ENCODE measurements at places on chromosomes 13 and 19.

- no peak for DNase-seq
Measured at GRCh38 chr19:33325920-33326319, 23.6 kb upstream of the CEBPA start.

GRCh38 chr19:23286477-23286876 is 36.3 kb upstream of the ZNF724 start:
- no peak for DNase-seq

- no peak for DNase-seq
Measured at GRCh38 chr19:46602392-46603194, 1.5 kb downstream of the CALM3 start.

GRCh38 chr13:111423168-111423785 is 102.8 kb downstream of the TEX29 start:
- no peak for DNase-seq

DNA sequence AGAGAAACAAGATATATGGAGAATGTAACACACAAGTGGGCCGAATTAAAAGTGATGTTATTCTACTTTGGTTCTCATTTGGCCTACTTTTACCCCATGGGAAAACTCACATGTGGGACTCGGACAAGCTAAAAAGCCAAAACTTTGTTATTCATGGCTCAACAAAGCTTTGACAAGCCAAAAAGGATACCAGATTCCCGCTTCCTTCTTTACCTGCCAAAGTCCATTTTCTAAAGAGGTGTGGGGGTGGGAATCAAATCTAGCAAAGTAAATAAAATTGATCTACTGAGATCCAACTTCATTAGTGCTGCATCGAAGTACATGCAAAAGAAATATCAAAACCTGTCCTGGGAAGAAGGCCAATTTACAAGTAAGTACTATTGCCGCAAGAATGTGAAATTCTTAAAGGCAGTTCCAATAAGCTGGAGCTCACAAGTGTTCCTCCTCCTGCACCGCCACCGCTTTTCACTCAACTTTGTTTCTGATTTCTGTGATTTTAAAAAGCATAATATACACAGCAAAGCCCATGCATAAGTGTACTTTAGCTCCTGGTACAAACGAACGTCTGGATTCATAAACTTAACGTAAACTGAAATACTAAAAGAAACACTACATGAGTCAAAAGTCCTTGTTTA is 1.1 kb downstream of the LNX2 start:
- no peak for DNase-seq

- no peak for DNase-seq
Measured at GRCh38 chr13:26616126-26616525, 58.6 kb downstream of the WASF3 start.

DNA sequence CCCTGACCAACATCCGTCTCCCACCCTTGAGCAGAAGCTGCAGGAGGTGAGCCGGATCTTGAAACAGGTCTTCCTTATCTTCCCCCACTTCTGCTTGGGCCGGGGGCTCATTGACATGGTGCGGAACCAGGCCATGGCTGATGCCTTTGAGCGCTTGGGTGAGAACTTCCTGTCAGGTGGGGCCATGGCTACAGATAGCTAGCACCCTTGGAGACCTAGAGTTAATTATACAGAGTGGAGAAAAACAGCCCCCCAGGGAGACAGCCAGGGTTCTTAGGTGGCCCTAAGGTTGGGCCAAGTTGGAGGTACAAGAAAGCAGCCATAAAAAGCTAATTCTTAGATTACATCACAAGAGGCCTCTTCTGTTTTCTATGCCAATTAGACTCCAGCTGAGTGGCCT is 8.9 kb upstream of the ARHGAP45 start:
- no peak for DNase-seq

- DNase-seq = no peak
Measured at GRCh38 chr19:30719189-30719998, 347.2 kb downstream of the ZNF536 start.

GRCh38 chr19:33998739-33999345 is 173.5 kb upstream of the LSM14A start:
- DNase-seq = no peak

GRCh38 chr13:50711131-50711815 is 132.2 kb downstream of the DLEU7 start:
- no peak for DNase-seq

DNA sequence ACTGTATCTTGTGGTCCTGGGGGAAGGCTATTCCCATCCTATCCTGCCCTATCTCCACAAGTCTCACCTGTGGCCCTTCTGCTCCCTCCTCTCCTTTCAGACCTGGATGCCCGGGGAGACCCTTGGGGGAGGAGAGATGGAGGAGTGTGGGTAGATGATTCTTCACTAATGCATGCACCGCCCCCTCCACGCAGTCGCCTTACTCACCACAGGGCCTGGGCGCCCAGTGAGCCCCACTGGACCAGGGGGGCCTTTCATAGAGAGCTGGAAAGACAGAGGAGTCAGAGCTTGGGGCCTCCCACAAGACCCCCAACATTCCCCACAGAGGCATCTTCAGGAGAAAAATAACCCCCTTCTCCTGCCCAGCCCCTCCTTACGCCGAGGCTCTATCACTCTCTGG is 14.3 kb downstream of the COL5A3 start:
- DNase-seq = no peak

GRCh38 chr19:18418483-18419194 is 559 bp upstream of the SSBP4 start:
- peak; percentile 33 for DNase-seq

DNA sequence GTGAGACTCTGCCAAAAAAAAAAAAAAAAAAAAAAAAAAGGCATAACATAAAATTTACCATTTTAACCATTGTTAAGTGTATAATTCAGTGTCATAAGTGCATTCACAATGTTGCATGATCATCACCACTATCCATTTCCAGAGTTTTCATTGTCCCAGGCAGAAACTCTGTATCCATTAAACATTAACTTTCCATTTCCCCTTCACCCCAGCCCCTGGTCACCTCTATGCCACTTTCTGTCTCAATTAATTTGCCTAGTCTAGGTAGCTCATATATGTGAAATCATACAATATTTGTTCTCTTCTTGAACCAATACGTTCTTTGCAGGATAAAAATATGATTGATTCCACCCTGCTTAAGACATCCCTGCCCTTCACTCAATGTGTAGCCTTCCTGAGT is 31.0 kb upstream of the VWA8 start:
- no peak for DNase-seq

DNA sequence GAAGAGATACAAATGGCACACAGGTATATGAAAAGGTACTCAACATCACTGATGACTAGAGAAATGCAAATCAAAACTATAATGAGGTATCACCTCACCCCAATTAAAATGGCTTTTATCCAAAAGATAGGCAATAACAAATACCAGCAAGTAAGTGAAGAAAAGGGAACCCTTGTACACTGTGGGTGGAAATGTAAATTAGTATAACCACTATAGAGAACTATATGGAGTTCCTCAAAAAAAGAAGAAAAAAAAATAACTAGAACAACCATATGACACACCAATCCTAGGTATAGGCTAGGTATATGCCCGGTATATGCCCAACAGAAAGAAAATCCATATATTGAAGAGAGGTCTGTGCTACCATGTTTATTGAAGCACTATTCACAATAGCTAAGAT is 150.9 kb downstream of the VWA8 start:
- no peak for DNase-seq

GRCh38 chr13:56332671-56333070 is 808.0 kb upstream of the PRR20A start:
- DNase-seq = no peak

DNA sequence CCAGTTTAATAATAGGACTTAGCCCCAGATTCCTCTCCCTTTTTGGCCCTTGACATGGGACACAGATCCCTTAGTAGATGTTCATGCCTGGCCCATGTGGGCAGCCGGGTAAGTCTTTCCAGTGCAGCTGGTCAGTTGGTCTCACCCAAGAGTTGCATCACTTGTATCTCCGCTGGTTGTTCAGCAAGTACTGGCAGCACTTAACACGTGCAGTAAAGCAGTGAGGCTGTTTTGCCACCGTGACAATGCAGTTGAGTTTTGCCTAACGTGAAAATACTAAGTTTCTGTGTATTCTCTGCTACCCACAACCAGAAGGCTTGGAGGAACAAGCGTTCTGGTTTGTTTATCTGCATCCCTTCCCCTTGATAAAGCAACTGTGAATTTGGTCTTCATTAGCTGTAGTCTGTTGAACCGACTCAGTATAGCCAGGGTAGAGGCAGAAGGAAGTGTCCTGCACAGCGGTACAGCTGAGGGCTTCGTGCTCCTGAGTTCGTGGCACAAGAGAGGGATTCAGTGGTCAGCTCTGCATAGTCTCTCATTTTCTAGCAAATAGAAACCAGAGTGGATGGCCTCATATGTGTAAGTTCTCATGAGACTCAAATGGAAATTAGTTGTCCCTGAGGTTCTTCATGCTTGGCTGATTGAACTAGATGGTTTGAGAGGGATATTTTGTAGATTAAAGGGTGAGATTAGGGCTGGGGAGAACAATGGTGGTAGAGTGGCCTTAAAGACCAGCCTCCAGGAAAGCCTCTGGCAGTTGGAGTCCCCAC is 50.3 kb downstream of the ARHGEF7 start:
- DNase-seq = no peak

GRCh38 chr13:29908416-29909080 is 58.1 kb upstream of the UBL3 start:
- no peak for DNase-seq

- DNase-seq = no peak
Measured at GRCh38 chr13:95352486-95352885, 51.2 kb upstream of the ABCC4 start.

- no peak for DNase-seq
Measured at GRCh38 chr19:5537870-5538269, 29.9 kb downstream of the TINCR start.

DNA sequence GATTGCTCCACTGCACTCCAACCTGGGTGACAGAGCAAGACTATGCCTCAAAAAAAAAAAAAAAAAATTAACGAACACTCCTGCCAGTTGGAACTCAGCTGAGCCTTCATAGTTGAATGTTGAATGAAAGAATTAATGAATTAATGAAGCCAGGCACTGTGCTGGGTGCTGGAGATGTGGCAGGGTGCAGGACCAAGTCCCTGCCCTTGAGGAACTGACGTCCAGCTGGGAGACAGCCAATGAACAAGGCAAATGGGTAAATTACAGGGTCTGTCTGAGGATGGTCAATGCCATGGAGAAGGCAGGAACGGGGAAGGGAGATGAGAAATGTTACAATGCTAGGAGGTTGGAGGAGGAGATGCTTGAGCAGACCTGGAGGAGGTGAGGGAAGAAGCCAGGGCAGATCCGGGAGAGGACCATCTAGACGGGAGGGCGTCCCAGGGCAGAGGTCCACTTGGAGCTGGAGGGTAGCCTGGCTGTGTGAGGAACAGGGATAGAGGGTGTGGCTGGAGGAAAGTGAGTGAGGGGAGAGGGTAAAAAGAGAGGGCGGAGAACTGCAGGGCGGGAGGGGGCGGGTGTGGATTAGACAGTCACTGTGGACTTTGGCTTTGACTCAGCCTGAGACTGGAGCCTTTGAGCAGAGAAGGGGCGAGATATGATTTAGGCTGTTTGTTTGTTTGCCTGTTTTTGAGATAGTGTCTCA is 16.8 kb upstream of the IGSF23 start:
- DNase-seq = no peak

DNA sequence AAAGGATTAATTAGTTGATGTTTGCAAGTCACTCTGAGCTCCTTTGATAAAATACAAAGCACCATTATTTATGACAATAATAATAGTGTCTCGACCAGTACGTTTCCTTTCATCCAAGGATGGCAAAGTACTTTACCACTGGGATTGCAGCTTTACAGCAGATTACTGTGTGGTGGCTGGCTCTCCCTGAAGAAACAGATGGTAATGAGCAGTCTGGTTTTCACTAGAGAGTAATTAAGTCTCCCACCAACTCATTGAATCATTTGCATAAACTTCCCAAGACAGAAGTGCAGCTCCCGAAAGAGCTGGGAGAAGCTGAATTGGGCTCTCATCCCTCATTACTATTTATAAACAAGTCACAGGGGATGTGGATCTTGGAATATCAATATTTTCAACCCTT is 48.7 kb downstream of the KLF5 start:
- no peak for DNase-seq

DNA sequence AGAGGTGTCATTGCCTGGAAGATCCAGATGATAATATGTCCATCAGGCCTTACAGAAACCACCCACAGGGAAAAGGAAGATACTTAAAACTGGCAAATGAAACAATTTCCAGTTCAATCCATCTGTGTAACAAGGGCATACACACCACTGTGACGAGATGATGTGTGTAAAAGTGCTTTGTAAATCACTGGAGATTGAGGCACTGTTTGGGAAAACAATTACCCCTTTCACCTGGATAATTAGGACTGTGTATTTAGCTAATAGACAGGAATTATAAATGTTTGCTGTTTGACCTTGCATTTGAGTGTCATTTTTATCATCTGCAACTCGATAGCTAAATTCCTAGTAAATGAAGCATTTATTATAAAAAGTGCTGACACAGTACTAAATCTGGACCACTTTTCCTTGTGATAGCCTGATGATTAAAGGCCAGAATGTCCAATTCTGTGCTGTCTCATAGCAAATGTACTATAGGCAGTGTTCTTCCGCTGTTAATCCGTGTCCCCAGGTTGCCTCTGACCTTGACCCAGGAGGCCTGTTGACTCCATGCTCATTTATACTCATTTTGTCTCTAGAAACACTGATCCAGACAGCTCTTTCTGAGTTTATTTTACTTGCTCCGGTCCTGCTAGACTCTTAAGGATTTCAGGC is 105.8 kb downstream of the LACC1 start:
- no peak for DNase-seq

DNA sequence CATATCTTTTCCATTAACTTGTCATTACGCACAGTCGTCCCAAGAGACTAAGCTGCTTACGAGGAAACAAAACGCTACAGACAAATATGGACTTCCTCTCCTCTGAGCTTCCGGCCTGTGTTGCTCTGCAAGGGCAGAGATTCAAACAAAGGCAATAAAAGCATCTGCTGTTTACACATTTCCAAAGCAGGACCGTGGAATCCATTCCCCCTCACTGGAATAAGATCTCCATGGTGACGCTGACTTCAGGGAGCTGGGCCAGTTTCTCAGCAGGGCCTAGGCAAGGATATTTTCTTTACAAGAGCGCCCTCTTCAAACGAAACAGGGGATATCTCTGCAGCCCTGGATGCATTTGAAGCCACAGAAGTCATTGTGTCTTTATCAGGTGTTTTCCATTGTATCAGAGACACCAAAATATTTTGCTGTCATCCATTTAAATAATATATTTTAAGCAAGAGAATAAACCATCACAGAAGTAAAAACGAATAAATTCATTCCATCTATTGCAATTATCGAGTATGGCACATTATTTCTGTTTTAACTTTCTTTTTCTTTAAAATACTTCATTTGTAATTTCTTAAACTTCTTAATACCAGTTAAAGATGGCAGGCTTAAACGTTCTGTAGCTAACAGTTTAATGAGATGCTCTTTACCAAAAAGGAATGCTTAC is 177.5 kb downstream of the DCLK1 start:
- DNase-seq = no peak

- DNase-seq = no peak
Measured at GRCh38 chr13:57018915-57019314, 121.8 kb upstream of the PRR20A start.

DNA sequence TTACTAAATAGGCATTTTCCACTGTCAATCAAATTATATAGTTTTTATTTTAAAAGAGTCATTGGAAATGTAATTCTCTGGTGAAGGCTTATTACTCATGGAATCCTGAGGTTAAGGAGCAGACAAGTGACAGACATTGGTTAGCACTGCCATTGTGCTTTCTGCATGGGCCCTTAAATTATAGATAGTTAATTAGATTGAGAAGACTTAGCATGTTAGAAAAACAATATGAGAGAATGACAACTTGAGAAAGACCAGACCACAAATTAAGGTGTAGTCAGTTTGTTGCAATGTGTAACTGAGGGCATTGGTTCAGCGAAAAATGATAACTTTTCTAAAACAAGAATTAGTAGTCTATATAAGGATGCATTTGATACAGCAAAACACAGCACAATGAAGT is 195.5 kb downstream of the SLITRK6 start:
- DNase-seq = no peak

All from activated gamma-delta T cell treated with Interleukin-2 at 50 U/mL for 16 hours (primary cell).